Right hindlimb (tissue), 1 donor: ENCODE measurements at places on chromosomes 7 and 10.

DNA sequence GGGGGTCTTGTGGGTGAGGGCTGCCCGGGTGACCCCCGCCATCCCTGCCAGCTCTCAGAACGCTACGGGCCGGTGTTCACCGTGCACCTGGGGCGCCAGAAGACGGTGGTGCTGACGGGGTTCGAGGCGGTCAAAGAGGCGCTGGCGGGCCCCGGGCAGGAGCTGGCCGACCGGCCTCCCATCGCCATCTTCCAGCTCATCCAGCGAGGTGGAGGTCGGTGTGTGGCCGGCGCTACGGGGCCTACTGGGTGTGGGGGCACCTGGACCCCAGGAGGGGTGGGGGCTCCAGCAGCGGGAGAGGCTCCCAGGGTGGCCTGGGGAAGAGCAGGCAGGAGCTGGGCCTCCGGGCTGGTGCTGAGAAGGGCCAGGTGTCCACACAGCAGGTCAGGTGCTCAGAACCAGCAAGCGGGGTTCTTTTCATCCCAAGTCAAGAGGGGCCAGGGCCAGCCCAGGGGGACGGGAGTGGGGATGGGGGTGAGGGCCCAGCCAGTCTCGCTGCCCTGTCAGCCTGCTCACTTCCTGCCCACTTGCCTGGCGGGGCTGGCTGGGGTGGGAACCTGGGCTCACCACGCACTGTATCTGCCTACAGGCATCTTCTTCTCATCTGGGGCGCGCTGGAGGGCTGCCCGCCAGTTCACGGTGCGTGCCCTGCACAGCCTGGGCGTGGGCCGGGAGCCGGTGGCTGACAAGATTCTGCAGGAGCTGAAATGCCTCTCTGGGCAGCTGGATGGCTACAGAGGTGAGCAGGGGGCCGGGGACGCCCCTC is 1.6 kb downstream of the CYP2W1 start:
- DNase-seq, result no peak

GRCh38 chr7:151520419-151521261 is 945 bp upstream of the RHEB start:
- DNase-seq, result peak; percentile 63

- DNase-seq, result peak; percentile 5
Measured at GRCh38 chr10:132711613-132712121, 74.3 kb downstream of the NKX6-2 start.

GRCh38 chr10:112510384-112510783 is 63.4 kb downstream of the VTI1A start:
- DNase-seq, result no peak

DNA sequence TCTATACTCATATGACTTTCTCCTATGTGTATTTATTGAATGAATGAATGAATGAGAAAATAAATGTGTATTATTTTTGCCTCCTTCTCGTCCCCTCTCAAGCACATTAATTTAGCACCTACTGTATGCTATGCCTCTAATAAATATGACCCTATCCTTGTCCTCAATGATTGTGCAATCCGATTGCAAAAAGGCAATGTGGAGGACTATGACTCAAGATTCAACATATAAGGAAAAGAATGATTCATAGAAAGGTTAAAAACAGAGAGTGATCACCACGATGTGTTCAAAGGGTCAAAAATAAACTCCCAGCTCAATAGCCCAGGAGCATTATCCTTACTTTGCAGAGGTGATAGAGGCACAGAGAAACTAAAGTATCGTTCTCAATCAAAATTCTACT is 322.8 kb upstream of the SORCS1 start:
- no peak for DNase-seq

- DNase-seq, result no peak
Measured at GRCh38 chr7:117472335-117472734, 7.5 kb upstream of the CFTR start.

DNA sequence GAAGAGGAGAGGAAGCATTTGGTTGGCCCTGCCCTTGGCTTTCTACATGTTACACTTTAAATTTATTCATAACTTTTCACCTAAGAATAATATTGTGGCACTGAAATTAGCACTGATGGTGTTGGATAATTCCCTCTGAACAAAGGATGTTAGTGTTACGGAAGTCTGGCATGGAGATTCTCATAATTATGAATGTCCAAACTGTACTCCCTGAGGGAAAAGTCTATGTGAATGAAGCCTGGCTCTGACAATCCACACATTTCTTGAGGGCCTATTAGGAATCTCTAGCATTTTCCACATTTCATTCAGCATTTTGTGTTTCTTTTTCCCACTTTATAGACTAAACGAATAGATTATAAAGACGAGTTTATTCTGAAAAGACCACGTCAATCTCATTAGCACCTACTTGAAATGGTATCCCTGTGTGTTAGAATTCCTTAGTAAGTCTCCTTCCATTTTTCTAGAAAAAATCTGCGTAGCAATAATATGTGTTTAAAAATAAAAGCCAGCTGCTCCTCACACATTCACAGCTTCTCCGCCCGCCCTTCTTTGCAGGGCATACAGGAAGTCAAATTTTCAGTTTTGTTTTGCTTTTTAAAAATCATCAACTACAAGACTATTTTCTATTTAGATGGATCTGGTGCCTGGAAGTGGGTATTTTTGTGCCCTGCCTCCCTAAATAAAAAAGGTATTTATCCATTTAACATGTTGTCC is 131.8 kb upstream of the PALS2 start:
- no peak for DNase-seq

- DNase-seq, result no peak
Measured at GRCh38 chr10:52121688-52122087, 192.4 kb upstream of the DKK1 start.

DNA sequence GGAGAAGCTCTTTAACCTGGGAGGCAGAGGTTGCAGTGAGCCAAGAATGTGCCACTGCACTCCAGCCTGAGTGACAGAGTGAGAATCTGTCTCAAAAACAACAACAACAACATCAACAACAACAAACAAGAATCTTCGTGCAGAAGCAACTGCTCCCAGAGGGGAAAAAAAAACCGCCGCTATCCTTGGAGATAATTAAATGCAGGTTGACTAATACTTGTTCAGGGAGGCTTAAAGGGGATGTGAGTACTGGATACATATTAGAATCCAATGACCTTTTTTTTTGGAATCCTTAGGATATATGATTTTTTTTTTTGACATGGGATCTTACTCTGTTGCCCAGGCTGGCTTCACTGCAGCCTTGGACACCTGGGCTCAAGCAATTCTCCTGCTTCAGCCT is 89.6 kb upstream of the FAM171A1 start:
- DNase-seq, result no peak

DNA sequence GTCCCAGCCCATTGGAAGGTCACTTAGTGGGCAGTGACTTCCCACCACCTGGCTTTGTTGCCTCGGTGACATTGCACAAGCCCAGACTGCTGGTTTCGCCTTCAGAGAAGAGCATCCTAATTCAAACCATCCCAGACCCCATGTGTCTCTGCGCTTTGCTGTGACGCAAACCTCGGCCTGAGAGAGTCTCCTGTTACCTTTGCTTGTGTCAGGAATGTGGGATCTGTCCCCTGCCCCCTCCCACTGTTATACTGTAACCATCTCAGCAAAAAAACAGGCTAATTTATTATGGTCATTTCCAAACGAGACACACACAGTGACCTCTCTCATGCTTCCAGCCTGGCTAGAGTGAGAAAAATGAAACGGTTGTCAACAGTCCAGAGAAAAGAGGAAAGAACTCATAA is 25.0 kb upstream of the AQP1 start:
- DNase-seq, result peak; percentile 63

DNA sequence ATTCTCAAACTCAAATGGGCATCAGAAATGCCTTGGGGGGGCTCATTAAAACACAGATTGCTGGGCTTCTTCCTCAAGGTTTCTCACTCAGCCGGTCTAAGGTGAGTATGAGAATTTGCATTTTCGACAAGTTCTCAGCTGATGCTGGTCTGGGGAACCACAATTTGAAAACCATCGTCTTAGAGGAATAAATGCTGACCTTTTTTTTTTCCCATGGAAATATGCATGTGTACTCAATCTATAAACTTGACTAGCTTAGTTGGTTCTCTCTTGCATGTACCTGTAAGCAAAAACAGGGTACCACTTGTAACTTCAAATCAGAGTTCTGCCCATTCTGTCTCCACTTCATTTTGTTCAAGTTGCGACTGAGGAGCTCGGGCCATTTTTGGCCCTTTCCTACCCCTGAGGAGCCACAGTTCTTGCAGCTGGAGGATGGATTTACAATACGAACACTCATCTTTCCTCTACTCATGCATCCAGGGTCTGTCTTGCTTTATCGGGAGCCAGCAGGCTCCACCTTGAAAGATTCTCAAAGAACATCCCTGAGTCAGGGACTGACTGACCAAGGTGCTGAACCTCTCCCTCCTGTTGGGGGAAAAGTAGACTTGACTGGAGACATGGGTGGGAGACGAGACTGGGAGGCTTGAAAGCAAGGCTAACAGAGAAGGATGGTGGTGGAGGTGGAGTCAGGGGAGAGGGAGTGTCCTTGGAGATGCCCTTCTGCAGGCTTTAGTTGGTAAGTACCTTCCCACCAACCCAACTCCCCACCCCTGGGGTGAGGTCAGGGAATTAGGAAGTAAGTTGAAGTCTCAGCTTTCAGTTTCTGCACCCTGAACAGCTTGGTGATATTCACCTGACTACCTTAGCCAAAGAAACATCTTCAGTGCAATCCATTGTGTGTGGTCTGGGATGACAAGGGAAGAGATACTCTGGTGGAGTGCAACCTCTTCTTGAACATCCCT is 3.7 kb upstream of the MAPK8 start:
- no peak for DNase-seq

DNA sequence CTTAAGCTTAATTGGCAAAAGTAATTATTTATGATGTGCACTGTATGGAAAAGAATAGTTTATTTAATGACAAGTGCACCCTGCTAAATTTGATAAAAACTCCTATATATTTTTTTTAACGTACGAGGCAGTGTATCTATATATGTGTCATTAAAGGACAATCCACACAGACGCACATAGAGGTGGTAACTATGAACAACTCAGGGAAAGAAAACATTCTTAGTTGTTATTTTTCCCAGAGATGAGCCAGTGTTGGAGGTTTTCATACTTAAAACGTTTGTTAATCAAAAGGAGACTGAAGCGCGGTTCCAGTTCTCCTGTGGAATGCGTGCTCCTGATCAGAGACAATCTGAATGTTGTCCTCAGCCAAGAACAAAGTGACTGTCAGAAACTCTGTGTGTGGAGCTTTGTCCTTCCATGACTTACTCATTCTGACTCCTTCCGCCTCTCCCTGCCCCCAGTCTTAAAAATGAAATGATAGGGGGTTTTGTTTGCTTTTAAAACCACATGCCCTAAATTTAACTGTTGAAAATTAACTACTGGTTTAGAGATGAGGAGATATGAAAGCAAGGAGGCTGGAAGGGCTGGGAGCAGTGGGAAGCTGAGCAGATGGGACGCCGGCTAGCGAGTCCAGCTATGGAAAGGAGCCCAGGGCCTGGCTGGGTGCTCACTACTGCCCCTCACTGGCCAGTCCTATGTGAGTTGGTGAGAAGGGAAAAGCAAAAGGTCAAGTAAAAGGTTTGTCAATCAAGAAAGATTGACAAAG is 99.6 kb downstream of the SVIL start:
- DNase-seq, result peak; percentile 55

GRCh38 chr7:40717242-40717641 is 582.4 kb downstream of the SUGCT start:
- peak; percentile 39 for DNase-seq

DNA sequence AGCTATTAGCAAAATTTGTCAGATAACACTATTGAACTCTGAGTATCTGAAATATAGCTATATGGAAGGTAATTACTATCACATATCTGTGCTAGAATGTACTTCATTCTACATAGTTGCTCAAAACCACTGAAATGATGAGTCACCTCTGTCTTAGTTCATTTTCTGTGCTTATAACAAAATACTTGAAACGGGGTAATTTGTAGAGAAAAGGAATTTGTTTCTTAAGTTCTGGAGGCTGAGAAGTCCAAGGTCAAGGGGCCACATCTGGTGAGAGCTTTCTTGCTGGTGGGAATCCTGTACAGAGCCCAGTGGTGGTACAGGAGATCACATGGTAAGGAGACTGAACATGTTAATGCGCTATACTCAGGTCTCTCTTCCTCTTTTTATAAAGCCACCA is 41.9 kb upstream of the TNKS2 start:
- no peak for DNase-seq

- no peak for DNase-seq
Measured at GRCh38 chr10:108358912-108359311, 1194.4 kb upstream of the SORCS1 start.

DNA sequence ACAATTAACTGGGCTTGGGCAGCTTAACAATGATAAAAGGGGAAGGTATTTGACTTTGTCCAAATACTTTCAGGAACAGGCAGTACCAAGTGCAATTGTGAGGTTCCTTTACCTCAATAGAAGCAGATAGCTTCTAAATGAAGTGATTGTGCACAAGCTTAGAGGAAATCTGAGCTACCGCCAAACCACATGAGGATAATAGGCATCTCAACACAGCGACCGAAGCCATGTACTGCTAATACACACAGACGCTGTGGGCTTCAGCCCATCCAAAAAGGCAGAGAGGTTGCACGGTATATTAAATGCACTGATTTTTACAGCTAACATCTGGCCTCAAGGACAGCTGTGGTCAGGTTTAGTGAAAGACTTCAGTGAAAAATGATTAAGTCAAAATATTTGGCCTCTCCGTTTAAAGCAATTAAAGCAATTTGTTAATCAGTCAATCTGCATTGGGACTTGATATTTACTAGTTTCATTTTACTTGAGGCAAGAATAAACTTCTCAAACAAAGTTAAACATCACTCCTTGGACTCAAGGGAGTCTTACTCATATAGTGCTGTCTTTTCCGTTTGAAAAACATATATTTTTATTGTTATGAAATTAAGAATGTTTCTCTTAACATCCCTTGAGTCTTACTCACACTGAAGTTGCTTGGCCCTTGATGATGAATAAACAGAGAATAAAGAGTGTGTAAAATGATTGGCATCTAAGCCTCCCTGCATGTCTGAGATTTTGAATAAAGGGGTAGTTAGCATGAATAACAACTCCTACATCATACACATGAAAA is 306.3 kb downstream of the C7orf25 start:
- peak; percentile 56 for DNase-seq

DNA sequence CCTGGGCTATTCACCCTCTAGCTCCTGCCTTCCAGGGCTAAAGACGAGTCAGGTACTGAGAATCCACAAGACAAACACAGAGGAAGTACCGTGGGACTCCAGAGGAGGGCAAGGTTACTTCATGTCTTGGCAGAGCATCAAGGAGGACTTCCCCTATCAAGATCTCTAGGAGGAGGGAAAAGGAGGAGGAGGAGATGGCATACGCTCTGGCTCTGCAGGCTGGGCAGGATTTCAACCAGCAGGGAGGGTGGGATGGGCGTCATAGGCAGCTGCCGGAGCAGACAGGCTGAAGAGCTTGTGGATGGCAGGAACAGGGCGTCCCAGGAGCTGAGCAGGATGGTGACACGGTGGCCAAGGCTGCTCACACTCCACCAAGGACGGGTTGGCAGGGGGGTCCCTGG is 21.3 kb downstream of the MDH2 start:
- no peak for DNase-seq

DNA sequence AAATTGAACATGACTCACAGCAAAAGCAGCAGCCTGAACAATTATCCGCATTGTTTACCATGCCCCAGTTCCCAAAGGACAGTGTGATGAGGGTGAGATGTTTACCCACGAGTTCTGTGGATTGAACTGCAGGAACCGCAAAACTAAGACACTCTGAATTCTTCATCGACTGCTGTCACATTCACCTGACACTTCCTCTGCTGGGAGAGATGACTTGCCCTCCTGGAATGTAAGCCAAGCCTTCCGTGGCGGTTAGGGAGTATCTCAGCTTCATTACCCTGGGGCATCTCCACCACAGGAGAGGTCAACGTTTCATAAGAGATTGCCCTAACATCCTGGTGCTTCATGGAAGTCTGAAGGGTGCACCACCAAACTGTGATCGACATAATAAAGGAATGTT is 374.6 kb upstream of the ADARB2 start:
- DNase-seq, result no peak
